ENCODE measurements at places on chromosomes 12 and 14.

GRCh38 chr12:50536831-50537537 is 32.2 kb downstream of the DIP2B start:
- no peak for DNase-seq

DNA sequence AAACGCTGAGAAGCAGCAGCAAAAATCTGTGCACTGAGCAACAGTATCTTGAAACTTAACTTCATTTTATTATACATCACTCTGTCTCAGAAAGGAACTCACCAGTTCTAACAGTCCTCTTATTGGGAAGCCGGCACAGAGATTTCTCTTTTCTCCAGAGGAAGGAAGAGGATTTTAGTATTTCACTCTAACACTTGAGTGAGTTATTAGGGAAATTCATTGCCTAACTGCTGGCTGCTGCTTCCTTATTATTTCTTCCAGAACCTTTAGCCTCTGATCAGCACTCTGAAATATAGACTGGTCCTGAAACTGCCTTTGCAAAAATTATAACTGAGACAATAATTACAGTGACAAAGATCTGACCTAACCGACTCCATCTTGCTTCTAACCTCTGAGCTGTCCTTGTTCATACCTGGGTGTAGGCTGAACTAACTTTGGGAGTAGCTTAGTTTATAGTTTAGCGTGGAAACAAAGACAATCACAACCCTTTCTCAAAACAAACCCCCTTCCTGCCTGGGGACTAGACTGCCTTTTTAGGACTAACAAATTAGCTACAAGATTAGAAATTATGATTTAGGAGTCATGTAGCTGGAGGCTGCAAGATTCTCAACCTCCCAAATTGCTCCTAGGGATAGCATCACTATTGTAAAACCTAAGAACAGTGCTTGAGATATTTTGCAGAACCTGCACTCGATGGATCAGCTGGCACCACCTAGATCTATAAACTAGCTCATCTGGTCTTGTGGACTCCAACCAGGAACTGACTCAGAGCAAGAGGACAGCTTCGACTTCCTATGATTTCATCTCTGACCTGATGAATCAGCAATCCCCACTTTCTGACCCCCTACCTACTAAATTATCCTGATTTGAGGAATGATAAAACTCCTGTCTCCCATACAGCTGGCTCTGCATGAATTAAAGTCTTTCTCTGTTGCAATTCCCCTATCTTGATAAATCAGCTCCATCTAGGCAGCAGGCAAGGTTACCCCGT is 117.5 kb downstream of the DYRK2 start:
- no peak for DNase-seq

DNA sequence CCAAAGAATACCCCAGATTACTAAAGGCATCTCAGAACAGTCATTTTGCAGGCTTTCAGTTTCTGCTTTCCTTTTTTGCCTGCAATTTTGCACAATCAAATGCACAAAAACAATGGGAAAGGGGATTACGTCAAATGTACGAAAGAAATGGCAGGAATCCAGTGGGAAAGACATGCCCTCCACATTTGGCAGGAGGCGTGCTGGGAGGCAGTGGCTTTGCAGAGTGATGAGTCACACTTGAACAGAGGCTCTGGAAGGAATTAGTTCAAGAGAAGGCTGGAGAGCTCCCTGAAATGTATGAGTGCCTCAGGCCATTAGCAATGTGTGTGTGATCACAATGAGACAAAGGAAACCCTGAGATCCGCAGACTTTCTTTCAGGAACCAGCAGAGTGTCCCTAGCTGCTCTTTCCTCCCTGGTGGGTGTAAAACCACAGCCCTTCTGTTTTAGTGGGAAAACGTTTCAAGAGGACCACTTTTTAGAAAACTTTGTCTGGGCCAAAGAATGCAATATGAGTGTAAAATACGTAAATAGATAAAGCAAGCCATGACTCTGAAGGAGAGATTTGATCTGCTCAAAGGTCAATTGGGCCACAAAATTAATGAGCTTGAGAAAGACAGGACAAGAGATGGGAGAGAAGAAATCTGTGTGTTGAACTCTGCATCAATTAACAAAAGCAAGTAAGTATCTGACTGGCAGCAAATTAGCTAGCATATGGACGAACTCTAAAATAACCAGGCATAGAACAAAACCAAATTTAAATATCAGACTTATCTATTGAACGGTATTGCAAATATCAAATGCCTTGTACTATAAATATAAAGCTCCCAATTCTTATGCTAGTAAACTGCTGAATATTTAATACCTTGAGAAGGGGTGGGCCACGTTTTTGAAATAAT is 155.4 kb upstream of the PDE3A start:
- peak; percentile 53 for DNase-seq

- no peak for DNase-seq
Observed at GRCh38 chr12:38823738-38824137, 81.7 kb downstream of the CPNE8 start.

DNA sequence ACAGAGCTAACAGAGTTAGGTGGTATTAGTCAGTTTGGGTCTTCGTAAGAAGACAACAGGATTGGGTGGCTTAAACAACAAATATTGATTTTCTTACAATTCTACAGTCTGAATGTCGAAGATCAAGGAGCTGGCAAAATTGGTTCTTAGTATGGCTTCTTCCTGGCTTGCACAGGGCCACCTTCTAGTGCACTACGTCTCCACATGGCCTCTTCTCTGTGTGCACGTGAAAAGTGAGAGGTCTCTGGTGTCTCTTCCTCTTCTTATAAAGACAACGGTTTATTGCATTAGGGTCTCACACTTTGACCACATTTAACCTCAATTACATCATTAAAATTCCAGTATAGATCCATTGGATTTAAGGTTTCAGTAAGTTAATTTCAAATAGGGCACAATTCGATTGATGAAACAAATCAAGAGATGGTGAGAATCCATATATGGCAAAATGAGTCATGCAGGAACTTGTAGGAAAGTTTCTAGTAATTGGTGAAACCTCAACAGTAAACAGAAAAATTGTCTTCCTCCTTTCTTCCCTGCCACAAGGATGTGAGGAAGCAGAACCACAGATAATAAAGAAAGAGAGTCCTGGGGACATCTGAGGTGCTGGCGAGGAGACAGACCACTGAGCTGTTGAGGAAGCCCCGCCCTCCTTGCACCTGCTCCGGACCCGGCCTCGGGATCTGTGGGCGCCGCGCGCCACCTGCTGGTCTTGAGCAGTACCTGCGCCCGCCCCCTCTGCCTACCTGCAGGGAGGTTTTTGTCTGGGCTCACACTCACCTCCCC is 846.7 kb downstream of the TMEM121 start:
- DNase-seq, result no peak

- DNase-seq, result no peak
Observed at GRCh38 chr12:48980389-48980952, 2.3 kb downstream of the WNT1 start.

DNA sequence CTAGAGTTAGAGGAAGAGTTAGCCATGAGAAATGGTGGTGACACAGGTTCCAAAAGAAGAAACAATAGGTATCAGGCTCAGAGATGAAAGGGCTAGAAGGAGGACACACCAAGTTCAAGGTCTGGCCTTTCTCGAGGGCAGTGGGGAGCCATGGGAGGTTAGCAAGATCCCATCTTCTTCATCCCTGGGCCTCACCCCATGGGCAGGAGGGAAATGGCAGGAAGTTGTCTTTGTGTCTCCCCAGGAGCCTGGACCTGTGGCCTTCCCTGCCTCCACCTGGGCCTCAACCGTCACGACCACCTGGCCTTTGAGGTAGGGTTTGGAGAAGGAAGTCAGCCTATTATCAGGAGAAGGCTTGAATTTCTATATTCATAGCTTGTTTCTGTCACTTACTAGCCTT is 5.8 kb upstream of the AQP2 start:
- no peak for DNase-seq

DNA sequence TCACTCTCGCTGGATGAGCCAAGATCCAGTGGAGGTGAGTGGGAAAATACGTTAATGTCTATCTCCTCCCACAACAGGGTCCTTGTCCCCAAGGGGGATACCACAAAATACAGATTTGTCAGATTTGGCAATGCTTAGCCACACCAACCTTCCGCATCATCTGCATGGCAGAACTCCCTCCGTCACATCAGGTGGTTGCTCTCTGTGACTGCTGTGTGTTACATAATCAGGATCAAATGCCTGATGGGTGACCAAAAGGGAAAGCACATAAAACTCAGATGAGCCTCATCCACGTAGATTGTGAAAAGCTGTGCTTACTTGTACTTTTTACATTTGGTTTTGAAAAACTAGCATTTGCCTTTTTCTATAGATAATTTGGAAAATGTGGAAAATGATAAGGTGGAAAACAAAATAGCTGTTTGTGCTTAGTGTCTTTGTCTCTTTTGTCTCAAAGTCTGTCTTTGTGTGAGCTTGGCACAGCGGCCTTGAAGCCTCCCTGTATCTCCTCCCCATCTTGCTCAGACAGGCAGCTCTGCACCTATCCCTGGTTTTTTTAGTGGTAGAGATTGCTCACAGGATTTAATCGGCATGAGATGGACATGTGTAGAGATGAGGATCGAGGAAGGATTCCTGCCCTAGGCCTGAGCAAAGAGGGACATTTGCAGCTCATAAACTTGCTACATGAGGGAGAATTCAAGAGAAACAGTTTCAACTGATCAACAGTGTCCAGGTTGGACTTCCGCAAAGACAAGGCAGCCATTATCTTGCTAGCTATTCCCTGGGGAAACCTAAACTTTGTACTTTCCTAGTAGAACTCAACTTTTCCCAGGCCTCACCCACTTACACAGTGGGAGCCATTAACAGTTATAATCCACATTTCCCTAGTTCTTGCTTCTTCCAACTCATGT is 3.6 kb upstream of the FGF6 start:
- DNase-seq, result no peak

GRCh38 chr12:65269603-65270002 is 8.9 kb upstream of the MSRB3 start:
- no peak for DNase-seq

Measured in thoracic aorta (tissue), 2 donors.